ENCODE measurements at places on chromosomes 2 and 18.

DNA sequence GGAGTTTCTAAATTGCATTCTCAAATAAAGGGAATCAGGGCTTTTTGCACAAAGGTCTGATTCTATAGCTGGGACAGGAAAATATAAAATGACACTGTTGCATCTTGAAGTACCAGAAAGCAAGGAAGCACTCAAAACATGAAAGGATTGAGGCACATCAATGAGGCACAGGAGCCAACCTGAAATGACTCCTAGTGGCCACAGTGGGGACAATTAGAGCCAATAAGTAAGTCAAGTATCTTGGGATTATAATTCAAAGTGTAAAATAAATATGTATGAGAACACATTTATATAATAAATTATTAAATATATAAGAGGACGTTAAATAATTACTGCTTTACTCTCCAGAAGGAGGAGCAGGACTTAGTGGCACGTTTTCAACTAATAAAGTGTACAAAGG lies 1259.5 kb upstream of the CDH2 start:
- DNase-seq, result no peak

DNA sequence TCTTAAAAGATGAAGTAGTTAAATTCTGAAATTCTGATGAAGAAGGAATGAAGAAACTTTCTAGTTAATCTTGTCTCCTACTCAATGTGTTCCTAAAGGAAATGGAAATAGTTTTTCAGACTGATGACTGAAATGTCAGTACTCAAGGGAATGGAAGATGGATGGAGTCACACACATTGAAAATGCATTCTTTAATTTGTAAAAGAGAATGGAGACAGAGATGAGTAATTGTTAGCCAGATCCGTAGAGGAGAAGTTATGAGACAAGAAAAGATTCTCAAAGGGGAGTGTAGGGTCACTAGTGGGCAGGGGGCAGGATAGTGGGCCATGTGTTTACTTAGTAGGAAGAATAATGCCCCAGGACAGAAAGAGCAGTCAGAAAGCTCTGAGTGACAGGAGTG lies 13.3 kb downstream of the ZSWIM2 start:
- no peak for DNase-seq

DNA sequence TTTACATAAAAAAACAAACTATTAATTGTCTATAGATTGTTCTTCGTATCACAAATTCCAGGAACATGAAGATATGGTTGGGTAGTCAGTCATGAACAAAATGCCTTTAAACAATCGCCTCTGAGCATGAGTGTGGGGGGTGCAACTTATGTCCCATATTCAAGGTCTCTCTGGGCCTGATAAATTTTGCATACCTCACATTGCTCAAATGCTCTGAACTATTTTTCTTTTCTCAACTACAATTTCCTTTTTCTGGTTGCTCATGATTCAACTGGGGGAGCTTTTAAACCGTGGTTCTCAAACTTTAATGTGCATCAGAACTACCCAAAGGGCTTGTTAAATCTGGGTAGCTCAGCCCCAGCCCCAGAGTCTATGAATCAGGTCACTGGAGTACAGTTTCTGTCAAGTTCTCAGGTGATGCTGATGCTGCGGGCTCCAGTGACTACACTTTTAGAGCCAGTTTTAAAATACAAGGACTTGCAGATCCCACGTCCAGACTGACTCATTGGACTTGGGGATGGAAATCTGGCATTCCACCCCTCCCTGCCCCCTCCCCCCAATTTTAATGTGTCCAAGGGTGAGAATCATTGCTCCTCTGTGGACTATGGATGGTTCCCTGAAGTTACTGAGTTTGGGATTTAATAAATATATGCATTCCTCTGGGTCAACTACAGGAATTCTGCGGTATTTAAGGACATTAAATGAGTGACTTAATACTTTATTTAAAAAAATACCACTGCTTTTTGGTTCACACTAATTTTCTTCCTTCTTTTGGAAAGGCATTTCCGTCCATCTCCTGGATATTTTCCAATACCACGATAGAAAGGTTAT lies 1.5 kb upstream of the GPD2 start:
- no peak for DNase-seq

GRCh38 chr2:240140511-240140910 lies at the start of gene OTOS:
TSS of gene OTOS (minus strand) at chr2:240140658. CDS start at chr2:240140326, 332 bp downstream.
- DNase-seq, result no peak

DNA sequence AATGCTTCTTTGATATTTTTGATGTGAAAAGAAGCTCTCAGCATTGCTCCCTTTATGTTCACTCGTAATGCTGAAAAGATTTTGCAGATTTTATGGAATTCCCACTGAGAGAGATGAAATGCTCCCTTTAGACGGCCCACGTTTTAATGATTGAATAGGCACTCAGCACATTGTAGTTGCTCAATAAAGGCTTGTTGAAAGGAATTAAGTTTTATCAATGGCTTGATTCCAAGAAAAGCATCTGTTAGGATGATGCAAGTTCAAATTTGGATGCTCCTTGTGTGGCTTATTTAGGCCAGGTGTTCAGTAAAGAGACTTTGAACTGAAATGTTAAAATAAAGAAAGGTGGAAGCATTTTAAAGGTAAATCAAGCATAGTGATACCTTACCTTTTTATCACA lies 725.1 kb downstream of the EPHA4 start:
- no peak for DNase-seq

DNA sequence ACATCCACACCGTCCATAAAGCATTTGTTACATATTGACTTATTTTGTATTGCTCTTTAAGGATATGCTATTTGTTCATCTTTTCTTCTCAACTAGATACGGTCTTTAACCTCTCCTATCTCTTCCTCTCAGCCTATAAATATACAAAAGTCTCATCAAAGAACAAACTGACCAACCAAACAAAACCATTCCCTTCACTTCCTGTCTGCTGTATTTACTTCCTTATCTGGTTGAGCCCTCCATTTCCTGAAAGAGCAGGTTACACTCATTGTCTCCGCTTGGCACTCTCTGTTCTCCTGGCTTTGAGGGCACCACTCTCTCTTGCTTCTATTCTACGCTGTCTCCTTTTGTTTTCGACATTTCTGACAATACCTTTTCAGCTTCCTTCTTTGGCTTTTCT lies 431.9 kb upstream of the TCF4 start:
- DNase-seq, result no peak

DNA sequence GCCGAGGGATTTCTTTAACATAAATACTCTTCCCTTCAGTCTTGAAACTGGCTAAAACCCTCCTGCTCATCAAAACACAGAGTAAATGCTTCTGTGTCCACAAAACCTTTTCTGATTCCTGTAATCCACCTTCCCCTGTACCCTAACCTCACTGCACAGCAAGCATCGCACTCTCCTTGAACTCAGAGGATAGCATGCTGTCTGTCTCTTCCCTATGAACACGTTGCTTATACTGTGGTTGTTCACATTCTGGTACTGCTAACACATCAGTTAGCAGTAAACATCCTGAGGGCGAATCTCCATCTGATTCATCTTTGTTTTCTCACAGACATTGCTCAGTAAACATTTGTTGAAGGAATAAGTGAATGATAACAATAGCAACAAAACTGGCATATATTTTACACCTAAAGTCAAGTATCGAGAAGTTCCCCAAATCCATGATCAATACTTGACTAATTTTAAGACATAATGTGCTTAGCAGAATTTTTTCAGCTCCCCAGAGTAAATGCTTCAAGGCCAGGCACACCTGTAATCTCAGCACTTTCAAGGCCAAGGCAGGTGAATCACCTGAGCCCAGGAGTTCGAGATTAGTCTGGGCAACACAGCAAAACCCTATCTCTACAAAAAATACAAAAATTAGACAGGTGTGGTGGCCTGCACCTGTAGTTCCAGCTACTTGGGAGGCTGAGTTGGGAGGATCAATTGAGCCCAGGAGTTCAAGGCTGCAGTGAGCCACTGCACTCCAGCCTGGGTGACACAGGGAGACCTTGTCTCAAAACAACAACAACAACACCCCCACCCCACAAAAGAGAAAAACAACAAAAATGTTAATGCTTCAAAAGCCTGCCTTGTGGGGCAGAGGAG lies 45.6 kb upstream of the LPIN2 start:
- DNase-seq, result no peak

GRCh38 chr2:84085562-84085961 lies 373.5 kb downstream of the SUCLG1 start:
- no peak for DNase-seq

GRCh38 chr2:28035816-28036215 lies 145.3 kb downstream of the BABAM2 start:
- DNase-seq, result no peak

- DNase-seq, result no peak
These were observed 11.8 kb downstream of the VIL1 start for GRCh38 chr2:218430721-218431120.

DNA sequence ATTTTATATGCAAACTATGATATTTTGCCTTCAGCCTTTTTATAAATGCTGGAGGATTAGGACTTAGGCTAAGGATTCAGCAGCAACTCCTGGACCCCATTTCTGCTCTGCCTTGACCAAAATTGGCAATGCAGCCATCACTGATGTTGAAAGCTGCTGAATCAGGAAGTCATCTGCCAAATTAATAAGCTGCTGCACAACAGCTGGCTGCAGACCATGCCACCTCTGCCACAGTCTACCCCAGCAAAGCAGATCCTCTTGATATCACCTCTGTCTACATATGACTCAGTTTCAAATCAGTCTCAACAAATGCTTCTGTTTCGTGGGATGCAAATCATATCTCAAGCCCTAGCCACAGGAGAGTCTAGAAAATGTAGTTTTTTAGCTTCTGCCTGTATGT lies 7.1 kb upstream of the SOS1 start:
- DNase-seq, result no peak

- no peak for DNase-seq
These were observed 82.6 kb downstream of the DNMT3A start for GRCh38 chr2:25258847-25259736.

GRCh38 chr2:3466482-3466863 lies 52.9 kb downstream of the ADI1 start:
- DNase-seq, result no peak

DNA sequence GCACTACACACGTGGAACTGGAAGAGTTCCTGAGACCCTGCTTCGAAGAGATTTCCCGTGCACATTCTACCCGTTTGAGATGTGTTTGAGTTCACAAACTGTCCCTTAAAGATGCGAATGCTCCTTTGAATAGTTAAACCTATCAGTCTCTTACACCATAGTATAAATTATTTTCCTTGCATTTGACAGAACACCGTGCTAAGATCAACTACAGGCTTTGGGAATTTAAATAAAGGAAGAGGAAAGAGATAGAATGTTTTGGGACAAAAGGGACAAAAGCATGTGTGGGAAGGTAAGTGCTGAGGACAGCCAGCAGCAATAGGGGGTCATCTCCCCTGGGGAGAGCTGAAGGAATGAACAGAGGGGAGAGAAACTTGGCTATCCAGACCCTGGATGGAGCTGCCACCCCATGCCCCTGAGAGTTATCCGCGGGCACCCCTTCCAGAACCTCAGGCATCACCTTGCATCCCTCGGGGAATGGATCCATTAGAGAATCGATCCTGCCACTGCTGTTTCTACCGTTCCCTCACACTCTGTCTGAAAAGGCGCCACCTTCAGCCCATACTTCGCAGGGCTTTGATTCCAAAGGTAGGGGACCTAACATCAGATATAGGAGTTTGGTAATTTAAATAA lies 888 bp upstream of the ADCY3 start:
- no peak for DNase-seq

- DNase-seq, result no peak
These were observed 51.4 kb downstream of the CCDC141 start for GRCh38 chr2:178998539-178998938.

DNA sequence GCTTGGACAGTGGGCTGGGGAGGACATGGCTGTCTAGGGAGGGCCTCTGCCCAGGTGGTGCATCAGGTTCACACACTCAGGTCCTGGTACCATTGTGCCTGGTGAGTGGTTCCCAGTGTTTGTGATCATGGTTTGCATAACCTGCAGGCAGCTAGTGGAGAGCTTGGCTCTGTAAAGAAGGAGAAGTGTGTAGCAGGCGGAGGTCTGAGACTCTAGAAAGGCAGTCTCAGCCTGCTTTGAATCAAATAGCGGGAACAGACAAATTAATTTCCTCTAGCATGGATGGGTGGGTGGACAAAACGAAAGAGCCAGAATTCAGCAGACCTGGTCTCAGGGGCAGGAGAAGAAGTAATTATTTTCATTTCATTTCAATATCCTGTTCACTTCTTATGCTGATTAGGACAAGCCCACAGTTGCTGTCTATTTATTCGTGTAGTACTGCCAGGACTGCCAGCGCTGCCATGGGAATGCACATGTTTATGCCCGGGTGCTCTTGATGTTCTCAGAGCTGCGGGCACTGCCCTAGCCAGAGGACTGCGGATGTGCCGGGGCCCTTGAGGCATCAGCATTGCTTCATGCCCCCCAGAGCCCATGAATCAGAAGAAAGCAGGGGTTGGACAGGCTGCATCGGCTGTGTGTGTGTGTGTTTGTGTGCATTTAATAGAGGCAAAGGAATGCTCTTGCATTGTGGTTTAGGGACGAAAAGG lies 45.4 kb upstream of the DLX2 start:
- DNase-seq, result no peak

GRCh38 chr2:33250417-33251029 lies 225.9 kb upstream of the RASGRP3 start:
- DNase-seq, result no peak

GRCh38 chr2:148983896-148984295 lies 54.6 kb upstream of the LYPD6B start:
- no peak for DNase-seq

DNA sequence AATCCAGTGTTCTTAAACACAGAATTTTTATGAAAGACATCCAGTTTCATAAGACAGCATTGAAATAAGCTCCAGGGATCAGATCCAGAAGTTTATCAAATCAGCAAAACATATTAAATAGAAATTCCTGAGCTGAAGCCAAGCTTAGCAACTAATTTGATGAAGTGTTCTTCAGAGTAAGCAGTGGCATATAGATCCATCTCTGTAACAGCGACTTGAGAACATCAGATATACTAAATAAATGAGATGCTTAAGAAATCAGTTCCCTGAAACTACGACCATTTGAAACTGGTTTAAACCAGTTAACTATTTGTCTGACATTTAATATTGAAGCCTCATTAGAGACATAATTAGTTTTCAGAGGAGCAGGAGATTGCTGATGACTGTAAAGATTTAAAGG lies 34.1 kb downstream of the PPP1R1C start:
- no peak for DNase-seq

DNA sequence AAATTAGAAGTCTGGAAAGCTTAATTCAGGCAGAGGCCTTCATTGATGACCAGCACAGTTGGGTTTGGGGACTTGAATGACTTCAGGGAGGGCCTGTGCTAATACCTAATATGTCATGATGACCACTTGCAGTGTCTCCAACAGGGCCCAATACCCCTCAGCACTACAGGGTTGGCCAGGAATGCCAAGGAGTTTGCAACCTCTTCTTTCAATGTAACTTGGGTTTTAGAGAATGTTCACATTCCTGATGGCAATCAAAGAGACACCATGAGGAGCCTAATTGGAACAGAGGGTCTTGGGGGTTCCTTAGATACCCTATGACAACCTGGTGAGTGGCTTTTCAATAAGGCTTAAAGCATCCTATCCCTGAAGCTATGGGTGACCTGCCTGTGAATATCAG lies 52.4 kb upstream of the ST8SIA3 start:
- no peak for DNase-seq

GRCh38 chr2:55751966-55752365 lies 58.3 kb upstream of the PNPT1 start:
- DNase-seq, result no peak

All from colonic mucosa (tissue), 4 donors.